CD8-positive, alpha-beta T cell (primary cell): ENCODE measurements at places on chromosomes 7 and 10.

DNA sequence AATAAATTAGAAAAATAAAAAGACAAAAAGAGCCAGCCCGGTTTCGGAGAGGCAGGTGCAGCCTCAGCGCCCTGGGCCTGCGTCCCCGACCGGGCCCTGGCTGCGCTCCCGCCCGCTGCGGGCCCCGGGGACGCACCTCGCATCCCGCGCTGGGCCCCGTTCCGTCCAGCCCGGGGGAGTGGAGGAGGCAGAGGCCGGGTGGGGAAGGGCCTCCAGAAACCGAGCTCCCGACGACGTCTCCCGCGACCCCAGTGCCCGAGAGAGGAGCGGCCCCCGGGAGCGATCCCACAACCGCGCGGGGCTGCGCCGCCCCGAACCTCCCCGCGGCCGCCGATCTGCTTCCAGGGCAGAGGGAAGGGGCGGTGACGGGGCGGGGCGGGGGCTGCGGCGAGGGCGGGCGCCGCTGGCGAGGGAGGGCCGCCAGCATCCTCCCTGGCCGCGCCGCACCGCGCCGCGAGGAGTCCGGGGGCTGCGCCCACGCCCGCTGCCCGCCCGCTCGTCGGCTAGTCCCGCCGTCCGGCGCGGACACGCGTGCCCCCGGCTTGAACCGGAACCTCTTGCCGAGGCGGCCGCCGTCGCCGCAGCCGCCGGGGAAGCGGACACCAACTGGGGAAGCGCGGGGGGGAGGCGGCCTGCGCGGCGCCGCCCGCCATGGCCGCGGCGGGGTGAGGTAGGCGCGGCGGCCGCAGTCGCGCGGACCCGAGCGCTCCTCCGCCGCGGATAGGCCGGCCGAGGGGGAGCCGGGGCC, at the start of gene CCNY:
TSS of gene CCNY (plus strand) at position 426 of the 748 bp plus-strand sequence. CDS start 545 bp downstream, outside the sequence.
- peak; percentile 76 for DNase-seq

DNA sequence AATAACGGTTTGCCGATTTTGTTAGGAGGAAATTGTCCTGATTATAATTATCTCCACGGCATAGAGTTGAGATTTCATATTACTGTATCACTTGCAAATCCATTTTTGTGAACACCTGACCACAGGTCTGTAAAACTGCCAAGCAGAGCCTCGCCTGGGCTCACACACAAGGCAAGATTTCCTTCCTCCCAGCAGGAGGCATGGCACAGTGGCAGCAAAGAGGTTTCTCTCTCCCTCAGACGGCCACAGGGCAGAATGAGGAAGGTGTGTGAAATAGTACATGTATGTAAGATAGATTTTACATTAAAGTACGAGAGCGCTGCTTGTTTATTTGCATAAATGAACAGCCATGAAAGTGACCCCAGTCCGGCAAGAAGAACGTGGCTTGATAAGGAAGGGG, 130.1 kb downstream of the CELF2 start:
- peak; percentile 62 for DNase-seq

DNA sequence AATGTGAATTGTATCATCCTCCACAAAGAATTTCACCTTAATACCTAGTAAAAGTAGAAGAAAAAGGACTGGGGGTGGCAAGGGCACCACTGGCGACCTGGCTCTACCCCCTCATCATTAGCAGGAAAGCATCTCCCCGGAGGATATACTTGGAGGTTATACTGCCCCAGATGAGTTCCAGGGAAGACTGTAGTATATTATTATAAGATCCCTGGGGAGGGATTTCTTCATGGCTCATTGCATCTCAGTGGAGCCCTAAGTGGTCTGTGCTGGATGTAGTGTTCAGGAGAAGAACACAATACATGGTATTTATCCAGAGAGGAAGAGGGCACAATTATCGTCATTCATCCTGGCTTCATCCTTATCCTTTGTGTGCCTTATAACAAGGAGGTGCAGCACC, 14.2 kb upstream of the DYNC1I1 start:
- no peak for DNase-seq

GRCh38 chr10:9302140-9302746, 1247.8 kb downstream of the GATA3 start:
- peak; percentile 63 for DNase-seq

- DNase-seq = no peak
Measured at GRCh38 chr10:84329986-84330651, 1.7 kb downstream of the CCSER2 start.

GRCh38 chr10:80485076-80485945, 31.2 kb downstream of the TSPAN14 start:
- no peak for DNase-seq

DNA sequence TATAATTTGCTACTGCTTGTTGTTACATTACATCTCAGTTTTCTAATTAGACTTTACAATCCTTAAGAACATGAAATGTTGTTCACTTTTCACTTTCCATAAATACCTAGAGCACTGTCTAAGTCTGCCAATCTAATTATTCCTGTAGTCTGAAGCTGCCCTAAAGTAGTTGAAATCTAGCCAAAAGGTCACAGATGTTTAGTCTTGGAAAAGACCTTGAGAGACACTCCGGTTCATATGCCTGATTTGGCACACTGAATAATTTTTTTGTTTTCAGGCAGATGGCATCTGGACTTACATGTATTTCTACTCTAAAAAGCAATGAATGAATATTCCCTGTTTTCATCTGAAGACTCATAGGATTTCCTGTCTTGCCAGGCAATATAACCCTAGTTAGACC, 359.1 kb downstream of the ANKRD7 start:
- no peak for DNase-seq

DNA sequence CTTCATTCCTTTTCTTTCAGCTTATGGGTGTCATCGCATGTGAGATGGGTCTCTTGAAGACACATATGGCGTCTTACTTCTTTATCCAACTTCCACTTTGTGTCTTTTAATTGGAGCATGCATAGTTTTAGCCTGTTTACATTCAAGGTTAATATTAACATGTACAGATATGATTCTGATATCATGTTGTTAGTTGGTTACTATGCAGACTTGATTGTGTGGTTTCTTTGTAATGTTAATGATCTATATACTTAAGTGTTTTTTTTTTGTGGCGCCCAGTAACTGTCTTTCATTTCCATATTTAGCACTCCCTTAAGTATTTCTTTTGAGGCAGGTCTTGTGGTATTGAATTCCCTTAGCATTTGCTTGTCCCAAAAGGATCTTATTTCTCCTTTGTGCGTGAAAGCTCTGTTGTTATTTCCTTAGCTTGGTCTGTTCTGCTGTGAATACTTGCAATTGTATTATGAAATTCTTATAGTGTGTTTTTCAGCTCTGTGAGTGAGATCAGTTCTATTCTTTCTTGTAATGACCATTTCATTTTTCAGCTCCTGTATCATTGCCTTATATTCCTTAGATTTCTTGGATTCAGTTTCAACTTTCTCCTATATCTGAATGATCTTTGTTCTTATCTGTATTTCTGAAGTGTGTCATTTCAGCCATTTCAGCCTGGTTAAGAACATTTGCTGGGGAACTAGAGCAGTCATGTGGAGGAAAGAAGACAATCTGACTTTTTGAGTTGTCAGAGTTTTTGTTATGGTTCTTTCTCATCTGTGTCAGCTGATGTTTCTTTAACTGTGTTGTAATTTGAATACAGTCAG, 88.4 kb downstream of the ABCA13 start:
- no peak for DNase-seq

GRCh38 chr7:149872419-149873073, 1.2 kb upstream of the ATP6V0E2 start:
- DNase-seq = peak; percentile 50

GRCh38 chr10:96691761-96692160, 28.6 kb downstream of the PIK3AP1 start:
- DNase-seq = no peak

DNA sequence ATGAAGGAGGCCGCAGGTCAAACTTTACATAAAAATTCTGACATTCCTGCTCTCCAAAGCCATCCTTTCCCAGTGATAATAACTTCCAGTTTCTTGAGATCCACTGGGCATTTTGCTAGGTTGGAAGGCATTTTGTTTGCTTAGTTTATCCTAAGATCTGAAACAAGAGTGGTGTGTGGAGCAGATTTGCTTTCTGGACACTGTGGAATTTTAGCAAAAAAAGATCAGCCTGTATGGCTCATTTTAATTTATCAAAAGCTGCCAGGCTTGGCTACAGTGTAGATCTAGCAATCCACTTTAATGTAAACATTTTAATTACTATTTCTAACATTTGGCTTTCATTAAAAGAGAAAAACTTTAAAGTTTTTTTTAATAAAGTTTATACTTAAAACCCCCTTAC, 124.8 kb downstream of the SAMD9 start:
- DNase-seq = no peak

DNA sequence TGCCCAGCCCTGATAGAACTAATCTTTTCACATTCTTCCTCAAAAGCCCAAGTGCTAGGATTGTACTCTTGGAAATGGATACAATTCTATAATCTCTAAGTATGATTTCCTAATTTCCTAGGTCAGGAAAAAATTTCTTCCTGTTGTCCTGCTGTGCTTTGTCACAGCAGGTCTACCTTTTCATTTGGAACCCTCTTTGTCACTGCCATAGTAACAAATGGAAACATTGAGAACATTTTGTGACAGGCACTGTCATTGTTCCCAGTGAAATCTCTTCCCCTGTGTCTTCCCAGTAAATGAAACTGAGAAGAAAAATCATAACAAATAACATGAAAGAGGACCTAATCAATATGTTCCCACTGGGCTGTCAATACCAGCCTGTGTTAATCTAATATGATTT, 150.9 kb upstream of the KAT6B start:
- DNase-seq = no peak

DNA sequence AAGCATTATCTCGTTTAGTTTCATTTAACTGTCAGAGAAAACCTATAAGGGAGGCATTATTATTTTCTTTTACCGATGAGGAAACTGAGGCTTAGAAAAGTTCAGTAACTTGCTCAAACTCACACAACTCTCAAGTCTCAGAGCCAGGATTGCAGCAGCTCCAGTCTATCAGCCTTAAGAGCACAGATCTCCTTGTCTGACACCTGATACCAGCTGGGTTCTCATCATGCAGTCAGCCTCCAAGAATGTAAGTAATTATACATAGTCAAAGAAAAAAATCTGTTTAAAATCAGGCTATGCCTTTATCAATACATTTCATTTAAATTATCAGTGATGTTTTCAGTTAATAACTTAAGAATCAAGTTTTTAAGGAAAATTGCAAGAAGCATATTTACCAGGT, 236.6 kb upstream of the TCF7L2 start:
- no peak for DNase-seq

- no peak for DNase-seq
Measured at GRCh38 chr10:23912884-23913404, 296.0 kb upstream of the KIAA1217 start.

DNA sequence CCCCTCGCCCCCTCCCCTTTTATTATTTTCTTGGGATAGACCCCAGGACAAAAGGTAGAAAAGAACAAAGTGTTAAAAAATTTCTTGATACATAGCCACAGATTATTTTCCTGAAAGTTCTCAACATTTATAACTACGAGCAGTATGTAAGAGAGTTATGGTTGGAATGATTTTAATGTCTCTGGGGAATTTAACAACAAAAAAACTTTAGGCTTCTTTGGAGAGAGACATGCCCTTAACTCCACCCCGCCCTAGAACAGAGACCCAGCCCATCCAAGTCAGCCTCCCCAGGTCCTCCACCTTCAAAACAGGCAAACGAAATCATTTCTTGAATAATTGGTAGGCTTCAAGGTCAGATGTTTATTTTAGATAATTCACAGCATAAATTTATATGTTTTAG, 97.1 kb downstream of the TCF7L2 start:
- no peak for DNase-seq

- no peak for DNase-seq
Measured at GRCh38 chr7:28151965-28152364, 28.6 kb downstream of the JAZF1 start.

DNA sequence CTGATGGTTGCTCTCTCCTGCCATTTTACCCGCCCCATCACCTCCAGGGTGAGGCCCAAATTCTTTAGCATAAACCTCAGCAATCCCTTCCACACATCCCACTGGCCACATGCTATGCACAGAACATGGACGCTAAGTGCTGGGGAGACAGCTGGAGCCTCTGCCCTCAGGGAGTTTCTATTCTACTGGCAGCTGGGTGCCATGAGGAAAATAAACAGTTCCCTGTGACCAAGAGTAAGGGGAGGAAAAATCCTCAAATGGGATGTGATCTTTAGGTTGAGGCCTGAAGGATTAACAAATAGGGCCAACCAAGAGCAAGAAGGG, 1.2 kb downstream of the PARP12 start:
- DNase-seq = no peak

GRCh38 chr10:102280397-102281101, 35.2 kb downstream of the GBF1 start:
- no peak for DNase-seq

- DNase-seq = no peak
Measured at GRCh38 chr10:14334771-14335170, 4.0 kb upstream of the FRMD4A start.

GRCh38 chr7:29864656-29865055, 58.3 kb downstream of the WIPF3 start:
- DNase-seq = no peak

DNA sequence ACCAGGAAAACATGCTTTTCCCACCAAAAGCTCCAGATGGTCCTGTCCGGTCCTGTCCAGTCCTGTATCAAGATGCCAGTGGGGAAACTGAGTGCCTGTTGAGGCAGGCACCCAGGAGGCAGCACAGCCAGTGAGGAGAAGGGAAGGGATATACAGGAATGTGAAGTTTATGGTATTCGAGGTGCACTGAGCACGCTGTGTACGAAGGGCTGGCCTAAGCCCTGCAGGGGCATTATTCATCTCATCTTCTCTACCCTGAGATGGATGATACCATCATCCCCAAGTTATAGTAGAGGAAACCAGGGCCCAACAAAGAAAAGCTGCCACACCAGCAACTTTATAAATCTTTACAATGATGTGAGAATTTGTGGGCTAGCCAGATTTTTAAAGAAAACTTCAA, 23.4 kb upstream of the FXYD4 start:
- DNase-seq = no peak

GRCh38 chr10:123807444-123808035, 84.1 kb downstream of the CPXM2 start:
- DNase-seq = no peak

- DNase-seq = no peak
Measured at GRCh38 chr10:125343118-125343925, 183.0 kb upstream of the CTBP2 start.

- no peak for DNase-seq
Measured at GRCh38 chr10:89609833-89610346, 35.2 kb downstream of the PANK1 start.

DNA sequence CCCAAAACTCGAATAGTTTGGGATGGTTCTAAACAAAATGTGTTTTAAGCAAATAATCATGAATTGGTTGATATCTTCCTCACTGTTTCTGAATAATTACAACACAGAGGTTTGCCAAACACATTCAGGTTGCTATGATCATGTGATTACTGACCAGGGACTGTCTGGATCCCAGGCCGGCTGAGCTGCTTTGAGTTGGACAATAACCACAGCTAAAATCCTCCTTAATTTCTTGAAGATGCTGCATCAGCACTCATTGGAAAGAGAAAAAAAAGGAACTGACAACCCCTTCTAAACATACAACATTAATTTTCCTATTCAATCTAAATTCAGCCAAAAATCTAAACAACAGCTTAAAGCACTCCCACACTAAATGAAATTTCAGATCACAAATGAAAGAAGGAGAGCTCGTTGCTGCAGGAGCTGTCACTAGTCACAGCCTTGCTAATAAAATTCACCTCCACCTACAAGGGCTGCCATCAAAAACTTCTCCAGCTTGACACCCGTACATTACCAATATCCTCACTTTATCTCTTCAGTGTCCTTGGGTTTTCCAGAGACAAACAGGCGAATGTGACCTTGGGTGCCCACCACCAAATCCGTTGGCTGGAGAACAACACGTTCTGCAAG, 560.2 kb downstream of the KCNMA1 start:
- no peak for DNase-seq

GRCh38 chr10:66591865-66592264, 334.0 kb upstream of the LRRTM3 start:
- DNase-seq = no peak
